HFFc6 (cell line): ENCODE measurements at places on chromosomes 1 and 21. TPM values are rescaled to one million over a fixed set of nuclear protein-coding genes. Genes with fewer than 3 reads are reported as not detected.

The C1orf198 gene
- 74.5 to 120 TPM (median 93.5 TPM) in 3 replicates for total RNA-seq

The KRTAP13-2 gene
- total RNA-seq = not detected in 3 replicates

The EVI5 gene
- 34.3 to 43.7 TPM (median 42.4 TPM) in 3 replicates for total RNA-seq

The APP gene
- 396 to 427 TPM (median 424 TPM) in 3 replicates for total RNA-seq

The SPRR1A gene
- not detected in 3 replicates for total RNA-seq

The TSSK3 gene
- 0.66 to 0.78 TPM in 2 of 3 replicates, not detected in the other for total RNA-seq

The MAP7D1 gene
- 209 to 242 TPM (median 217 TPM) in 3 replicates for total RNA-seq

The HES3 gene
- not detected in 3 replicates for total RNA-seq

The PRDM2 gene
- total RNA-seq = 25.6 to 27.7 TPM (median 26.1 TPM) in 3 replicates

The TINAGL1 gene
- 1.7 to 4.0 TPM (median 2.6 TPM) in 3 replicates for total RNA-seq

The CACYBP gene
- 106 to 170 TPM (median 131 TPM) in 3 replicates for total RNA-seq

- peaks cover 18% of the 10 kb centered on the region for H3K36me3 ChIP-seq
- H3K27ac ChIP-seq = no peak overlapping the region
- H3K27me3 ChIP-seq = peaks cover 16% of the 10 kb centered on the region
- DNase-seq = no peak
- H3K4me1 ChIP-seq = peaks cover 8% of the 10 kb centered on the region
- no peak overlapping the region for H3K4me3 ChIP-seq
Observed at GRCh38 chr1:203028067-203028783, 1.9 kb downstream of the PPFIA4 start.

DNA sequence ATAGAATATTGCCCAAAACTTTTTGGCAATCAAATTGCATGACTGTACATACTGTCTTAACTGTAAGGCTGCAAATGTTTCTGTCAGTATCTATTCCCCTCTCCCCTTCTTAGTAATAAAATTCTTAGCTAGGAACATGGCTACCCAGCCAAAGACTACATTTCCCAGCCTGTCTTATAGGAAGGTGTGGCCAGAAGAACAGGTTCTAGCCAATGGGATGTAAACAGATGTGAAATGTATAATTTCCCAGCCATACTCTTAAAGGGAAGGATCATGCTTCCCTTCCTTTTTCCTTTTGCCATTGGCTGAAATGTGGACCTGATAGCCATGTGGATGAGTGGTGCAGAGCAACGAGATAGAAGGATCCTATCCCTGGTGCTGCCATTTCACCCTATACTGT, 7.0 kb upstream of the HIVEP3 start:
- no peak overlapping the region for H3K4me3 ChIP-seq
- peak; percentile 37 for DNase-seq
- H3K27ac ChIP-seq = peak overlapping the region; percentile 47; the same call in 1 of the 2 replicates

- H3K27ac ChIP-seq = no peak overlapping the region
- DNase-seq = peak; percentile 74
- peaks cover 47% of the 10 kb centered on the region for H3K4me1 ChIP-seq
- H3K27me3 ChIP-seq = no peaks in the 10 kb centered on the region; the same call in 1 of the 2 replicates
Observed at GRCh38 chr21:35075546-35075945, 26.4 kb upstream of the RUNX1 start.

DNA sequence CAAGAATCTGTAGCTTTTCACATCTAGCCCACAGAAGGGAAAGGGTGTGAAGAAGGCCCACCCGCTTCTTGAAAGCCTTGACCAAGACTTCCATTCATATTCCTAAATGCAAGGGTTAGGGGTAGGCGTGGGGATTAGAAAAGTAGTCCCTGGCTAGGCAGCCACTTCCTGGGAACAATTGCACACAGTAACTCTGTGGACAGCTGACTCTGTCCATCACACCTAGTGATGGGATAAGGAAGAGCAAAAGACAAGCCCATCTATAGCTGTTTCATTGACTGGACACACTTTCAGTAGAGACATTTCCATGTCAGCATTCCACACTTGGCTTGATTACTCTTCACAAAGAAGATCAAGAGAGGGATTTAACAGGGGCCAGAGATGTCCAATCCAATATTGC, 294.2 kb downstream of the PBX1 start:
- peaks cover 2% of the 10 kb centered on the region; the same call in 1 of the 2 replicates for H3K27me3 ChIP-seq
- H3K4me1 ChIP-seq = no peaks in the 10 kb centered on the region
- H3K36me3 ChIP-seq = peaks cover 4% of the 10 kb centered on the region; the same call in 1 of the 2 replicates
- no peak overlapping the region for H3K4me3 ChIP-seq
- no peak overlapping the region for H3K27ac ChIP-seq

DNA sequence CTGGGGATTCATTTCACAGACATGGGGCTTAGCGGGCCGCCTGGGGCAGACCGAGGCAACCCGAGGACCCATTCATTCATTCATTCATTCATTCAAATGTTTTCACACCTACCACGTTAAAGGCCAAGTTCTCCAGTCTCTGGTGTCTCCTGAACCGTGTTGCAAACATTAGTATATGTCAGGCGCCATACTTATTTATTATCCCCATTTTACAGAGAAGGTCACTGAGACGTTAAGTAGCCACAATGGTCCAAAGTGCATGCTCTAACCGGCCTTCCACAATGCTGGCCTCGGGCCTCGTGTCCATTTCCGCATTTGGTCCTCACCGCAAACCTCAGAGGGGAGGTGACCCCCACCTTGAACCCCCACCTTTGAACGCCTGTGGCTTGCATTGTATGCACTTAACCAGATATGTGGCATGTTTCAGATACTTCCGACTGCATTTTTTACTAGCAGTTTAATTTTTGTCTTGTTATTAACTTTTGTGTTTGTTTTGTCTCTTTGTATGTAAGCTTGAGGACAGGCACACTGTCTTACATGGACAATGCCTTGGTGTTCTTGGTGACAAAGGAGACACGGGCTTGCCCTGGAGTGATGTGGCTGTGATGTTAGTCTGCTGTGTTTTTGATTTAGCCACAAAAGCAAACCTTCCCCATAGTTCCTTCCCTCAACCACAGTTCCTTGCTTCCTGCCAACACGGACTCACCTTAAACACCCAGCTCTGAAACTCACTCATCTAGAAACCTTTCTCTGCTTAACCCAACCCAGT, 1.2 kb upstream of the IFFO2 start:
- DNase-seq = no peak
- H3K4me3 ChIP-seq = peak overlapping the region; percentile 88
- peak overlapping the region; percentile 48 for H3K27ac ChIP-seq
- peaks cover 46% of the 10 kb centered on the region for H3K4me1 ChIP-seq

- DNase-seq = no peak
- no peak overlapping the region for H3K27ac ChIP-seq
- H3K36me3 ChIP-seq = no peaks in the 10 kb centered on the region
- H3K4me3 ChIP-seq = no peak overlapping the region
Observed at GRCh38 chr1:95388031-95388430, 154.0 kb downstream of the RWDD3 start.

GRCh38 chr1:116948642-116949041, 38.9 kb downstream of the PTGFRN start:
- no peak overlapping the region for H3K27ac ChIP-seq
- H3K4me3 ChIP-seq = no peak overlapping the region
- no peaks in the 10 kb centered on the region for H3K4me1 ChIP-seq
- DNase-seq = no peak
- H3K36me3 ChIP-seq = no peaks in the 10 kb centered on the region
- peaks cover 26% of the 10 kb centered on the region for H3K27me3 ChIP-seq

DNA sequence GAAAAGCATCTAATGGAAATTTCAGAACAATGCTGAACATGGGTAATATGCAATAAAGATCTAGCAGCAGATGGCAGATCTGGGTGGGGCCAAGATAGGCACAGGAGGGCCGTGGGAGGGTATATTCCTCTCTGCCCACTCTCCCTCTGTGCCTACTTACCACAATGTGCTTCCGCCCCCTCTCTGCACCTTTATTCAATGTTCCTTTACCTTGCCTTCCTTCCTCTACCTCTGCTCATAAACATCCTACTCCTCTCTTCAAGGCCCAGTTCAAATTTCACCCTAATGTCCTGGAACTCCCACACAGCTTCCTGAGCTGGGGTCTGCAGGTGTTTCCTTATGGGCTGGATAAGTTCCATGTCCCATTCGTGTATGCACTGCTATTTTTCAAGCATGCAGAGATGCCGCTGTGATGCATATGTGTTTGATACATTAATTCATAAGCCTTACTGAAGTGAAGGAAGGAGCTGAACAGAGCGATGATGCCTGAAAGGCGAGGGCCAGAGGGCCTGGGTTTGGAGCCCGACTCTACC, 65.6 kb upstream of the EDEM3 start:
- no peak overlapping the region for H3K4me3 ChIP-seq
- DNase-seq = no peak
- H3K27ac ChIP-seq = no peak overlapping the region
- peaks cover 1% of the 10 kb centered on the region for H3K27me3 ChIP-seq
- peaks cover 8% of the 10 kb centered on the region for H3K4me1 ChIP-seq

DNA sequence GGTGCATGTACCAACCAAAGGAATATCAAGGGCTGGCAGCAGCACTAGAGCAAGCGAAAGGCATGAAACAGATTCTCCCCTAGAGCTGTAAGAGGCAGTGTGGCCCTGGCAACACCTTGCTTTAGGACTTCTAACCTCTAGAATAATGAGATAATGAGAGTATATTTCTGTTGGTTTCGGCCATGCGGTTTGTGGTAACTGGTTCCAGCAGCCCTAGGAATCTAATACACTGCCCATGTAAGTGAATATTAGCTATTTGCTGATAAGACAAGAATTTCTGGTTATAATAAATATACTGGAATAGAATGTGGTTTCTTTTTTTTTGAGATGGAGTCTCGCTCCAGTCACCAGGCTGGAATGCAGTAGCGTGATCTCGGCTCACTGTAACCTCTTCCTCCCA, 199.4 kb downstream of the GABPA start:
- H3K36me3 ChIP-seq = peaks cover 28% of the 10 kb centered on the region
- peaks cover 3% of the 10 kb centered on the region; the same call in 1 of the 2 replicates for H3K27me3 ChIP-seq
- DNase-seq = no peak
- H3K27ac ChIP-seq = peak overlapping the region; percentile 87
- H3K4me3 ChIP-seq = peak overlapping the region; percentile 38; the same call in 1 of the 2 replicates

DNA sequence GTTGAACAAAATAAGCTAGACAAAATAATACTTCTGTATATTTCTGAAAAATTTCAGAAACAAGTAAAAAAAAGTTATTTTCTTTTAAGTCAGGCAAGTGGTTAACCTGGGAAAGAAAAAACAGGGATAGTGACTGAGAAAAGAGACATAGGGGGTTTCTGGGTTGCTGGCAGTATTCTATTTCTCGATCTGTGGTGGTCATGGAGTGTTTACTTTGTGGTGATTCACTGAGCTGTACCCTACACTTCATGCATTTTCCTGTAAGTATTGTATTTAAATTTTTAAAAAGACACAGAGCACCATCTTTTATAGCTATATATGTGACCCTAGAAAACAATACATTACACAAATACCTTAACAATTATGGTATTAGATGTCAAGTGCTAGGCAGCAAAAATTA, 58.2 kb downstream of the ZNF644 start:
- H3K4me1 ChIP-seq = peaks cover 37% of the 10 kb centered on the region
- H3K27ac ChIP-seq = no peak overlapping the region

- no peak for DNase-seq
- peaks cover 11% of the 10 kb centered on the region for H3K27me3 ChIP-seq
- H3K4me1 ChIP-seq = peaks cover 49% of the 10 kb centered on the region
- no peak overlapping the region for H3K4me3 ChIP-seq
- no peak overlapping the region for H3K27ac ChIP-seq
Observed at GRCh38 chr1:161096530-161096929, 1.6 kb upstream of the KLHDC9 start.

DNA sequence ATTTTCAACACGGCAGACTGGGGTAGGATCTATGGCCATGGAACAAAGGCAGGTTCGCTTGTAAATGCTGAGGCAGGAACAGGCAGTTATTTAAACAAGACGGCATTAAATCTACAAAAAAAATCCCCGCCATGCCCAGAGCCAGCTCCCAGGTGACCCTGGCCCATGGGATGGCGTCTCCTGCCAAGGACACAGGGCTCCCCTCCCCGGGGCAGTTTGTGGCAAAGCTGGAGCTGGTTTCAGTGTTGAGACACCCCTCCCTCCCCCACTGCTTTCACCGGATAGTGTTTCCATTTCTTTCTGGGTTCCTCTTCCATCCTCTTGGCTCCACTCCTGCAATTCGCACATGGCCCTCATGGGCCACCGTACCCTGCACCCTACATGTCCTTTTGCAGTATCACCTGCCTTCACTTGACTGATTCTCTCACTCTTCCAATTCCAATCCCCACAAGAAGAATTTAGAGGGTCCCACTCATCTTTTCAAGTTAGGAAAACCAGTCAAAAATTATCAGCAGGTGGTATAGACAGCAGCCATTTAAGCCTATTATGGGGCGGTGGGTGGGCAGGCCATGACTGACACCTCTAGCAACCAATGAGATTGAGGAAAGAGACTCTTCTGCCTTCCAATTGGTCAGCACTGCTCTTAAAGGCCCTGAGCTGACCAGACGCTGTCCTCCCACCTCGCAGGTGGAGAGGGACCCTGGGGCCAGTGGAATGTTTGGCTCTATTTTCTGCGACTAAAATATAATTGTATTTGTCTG, 52.0 kb downstream of the OLIG1 start:
- H3K27ac ChIP-seq = no peak overlapping the region
- no peaks in the 10 kb centered on the region for H3K36me3 ChIP-seq
- peak; percentile 39 for DNase-seq
- peaks cover 44% of the 10 kb centered on the region for H3K27me3 ChIP-seq
- H3K4me1 ChIP-seq = 0 out of 2 replicates have a peak, but pooled peaks cover 5% of the 10 kb centered on the region

- no peak overlapping the region for H3K27ac ChIP-seq
- no peak overlapping the region for H3K4me3 ChIP-seq
Observed at GRCh38 chr1:1437033-1437903, 1.8 kb downstream of the VWA1 start.

GRCh38 chr1:16117936-16118335, 37.9 kb downstream of the EPHA2 start:
- H3K4me1 ChIP-seq = peaks cover 43% of the 10 kb centered on the region
- H3K4me3 ChIP-seq = no peak overlapping the region
- no peak for DNase-seq
- peaks cover 4% of the 10 kb centered on the region; the same call in 1 of the 2 replicates for H3K36me3 ChIP-seq

- DNase-seq = peak; percentile 71
- peaks cover 11% of the 10 kb centered on the region for H3K4me1 ChIP-seq
- H3K27me3 ChIP-seq = no peaks in the 10 kb centered on the region
- H3K4me3 ChIP-seq = no peak overlapping the region
Observed at GRCh38 chr1:79079770-79080169, 73.2 kb upstream of the ADGRL4 start.
